ENCODE measurements at places on chromosomes 13 and 19.

GRCh38 chr19:29952646-29953045 is 10.6 kb downstream of the URI1 start:
- no peak for DNase-seq

DNA sequence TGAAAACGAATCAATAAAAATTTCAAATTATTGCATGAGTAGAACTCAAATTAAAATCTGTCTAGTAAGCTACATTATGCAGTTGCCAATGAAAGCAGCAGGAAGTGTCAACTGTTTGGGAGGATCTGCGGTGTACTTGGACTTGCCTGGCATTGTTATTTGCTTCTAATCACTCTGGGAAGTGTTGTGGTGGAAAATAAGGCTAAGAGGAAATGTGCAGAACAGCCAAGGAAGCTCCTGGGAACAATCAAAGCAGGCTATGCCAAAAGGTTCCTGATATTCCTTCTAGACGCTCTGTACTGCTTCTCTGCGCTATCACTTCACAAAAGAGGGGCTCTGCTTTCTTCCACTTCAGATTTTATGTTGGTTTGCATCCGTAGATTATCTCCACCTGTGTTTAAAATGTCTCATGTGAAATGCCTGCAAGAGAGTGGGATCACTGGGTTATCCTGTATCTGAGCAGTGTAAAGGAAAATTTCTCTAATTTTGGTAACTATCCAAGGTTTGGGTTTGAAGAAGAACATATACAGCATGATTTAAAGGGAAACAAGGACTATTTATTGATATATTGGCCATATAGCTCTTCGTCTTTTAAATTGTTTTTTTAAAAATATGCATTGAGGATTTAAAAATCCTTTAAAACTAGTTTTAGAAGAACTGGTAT is 182.7 kb upstream of the CSNK1A1L start:
- no peak for DNase-seq

DNA sequence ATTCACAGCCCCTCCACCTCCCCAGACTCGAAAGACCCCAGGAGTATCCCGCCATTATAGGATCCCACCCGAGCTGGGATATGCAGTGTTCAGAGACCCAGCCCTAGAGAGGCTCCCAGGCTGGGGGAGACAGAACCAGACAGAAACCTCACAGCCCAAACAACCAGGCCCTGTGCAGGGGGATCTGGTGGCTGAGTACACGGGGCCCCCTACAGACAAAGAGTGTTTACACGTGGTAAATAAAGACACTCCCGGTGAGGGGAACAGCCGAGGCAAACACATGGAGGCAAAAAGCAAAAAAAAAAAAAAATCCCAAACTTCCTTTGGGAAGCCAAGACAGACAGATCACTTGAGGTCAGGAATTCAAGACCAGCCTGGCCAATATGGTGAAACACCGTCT is 25.1 kb downstream of the TINCR start:
- DNase-seq: no peak

DNA sequence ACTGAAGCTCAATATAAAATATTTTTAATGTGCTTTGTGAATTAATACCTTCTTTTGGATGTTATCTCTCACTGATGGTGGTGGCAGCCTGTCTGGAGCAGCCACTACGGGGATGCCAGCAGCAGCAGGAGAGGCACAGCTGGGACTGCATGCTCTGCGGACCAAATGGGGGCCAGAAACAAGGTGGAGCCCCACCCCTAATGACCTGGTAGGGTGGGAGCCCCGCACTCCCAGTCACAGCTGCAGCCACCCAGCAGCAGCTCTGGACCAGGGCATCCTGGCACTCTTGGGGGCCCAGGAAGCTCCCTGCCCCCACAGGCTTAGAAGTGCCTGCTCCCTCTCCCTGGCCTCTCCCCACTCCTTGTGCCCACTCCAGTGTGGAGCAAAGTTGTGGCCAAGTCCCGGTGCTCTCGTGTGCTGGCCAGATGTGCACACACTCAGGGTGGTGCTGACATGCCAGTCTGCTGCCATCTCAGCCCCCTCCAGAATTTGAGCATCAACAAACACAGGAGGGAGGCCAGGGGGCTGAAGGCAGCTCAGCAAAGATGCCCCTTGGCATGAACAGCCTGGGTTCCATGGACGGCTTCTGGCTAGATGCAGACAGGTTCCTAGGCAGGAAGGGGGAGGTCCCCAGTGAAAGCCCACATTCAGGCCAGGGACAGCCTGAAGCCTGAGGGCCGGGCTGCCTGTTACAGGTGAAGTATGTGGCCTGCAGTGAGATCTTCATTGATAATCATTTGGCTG is 696.7 kb upstream of the SLITRK5 start:
- no peak for DNase-seq

DNA sequence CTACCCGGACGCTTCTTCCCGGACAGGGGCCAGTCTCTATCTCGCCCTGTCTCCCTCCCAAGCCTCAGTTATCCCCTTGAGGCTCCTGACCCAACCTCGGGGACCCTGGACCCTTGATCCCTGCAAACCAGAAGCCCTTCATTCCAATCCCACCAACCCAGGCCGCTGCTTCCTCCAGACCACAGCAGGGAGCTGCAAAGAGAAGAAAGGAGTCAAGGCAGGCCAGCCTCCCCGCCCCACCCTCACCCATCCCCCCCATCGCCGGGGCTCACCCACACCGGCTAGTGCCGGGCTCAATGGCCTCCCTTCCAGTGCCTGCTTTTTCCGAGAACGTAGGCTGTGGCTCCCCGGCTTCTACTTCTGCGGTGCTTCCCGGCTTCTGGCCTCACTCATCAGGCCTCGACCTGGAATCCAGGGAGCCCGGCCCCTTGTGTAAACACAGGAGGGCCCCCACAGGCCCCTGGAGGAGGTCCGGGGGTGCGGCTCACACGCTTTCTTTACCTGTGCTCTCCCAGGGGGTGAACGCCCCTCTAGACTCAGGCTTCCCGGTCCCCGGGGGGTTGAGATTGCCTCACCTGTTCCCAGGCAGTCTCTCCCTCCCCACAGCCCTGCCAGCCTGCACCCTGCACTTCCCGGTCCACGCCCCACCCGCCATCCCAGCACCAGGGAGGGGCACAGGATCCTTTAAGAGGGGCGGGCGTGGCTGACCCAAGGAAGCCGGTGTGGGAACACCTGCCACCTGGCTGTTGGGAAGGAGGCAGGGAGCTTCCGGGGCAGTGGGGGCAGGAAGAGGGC is at the start of gene FAM83E:
Gene FAM83E (minus strand): TSS at position 641 of the 795 bp plus-strand sequence. CDS start 1,704 bp downstream, outside the sequence.
- DNase-seq: no peak

DNA sequence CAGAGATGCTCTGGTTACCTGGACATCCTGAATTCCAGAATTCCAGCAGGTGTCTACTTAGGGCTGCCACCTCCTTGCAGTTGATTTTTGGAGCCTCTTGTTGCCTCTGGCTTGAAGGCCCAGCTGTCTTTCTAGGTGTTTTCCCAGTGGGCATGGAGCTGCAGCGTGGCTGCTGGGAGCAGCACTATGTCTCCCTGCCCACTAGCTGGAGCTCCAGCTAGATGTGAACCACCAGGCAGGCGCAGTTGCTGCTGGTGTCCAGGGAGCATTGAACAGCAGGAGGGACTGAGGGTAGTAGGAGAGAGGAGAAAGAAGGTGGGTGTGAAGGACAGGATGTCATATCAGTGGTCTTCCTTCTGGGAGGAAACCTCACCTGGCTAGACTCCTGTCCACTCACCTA is 9.9 kb upstream of the SELENOW start:
- DNase-seq: no peak

DNA sequence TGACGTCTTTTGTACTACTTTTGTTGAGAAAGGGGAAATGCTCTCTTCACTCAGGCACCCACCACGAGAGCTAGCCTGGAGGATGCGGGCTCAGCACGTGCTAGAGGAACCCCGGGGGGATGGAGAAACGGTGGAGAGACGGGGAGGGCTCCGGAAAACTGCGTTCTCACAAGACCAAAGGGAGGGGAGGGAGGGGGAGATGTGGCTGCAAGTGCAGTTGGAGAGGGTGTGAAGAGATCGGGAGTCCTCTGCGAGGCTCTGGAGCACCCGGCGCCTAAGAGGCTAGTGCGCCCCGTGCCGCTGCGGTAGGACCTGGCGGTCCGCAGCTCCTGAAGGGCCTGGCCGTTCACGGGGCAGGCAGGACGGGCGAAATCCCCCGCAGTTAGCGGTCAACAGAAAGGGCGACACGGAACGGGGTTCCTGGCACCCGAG is 43.4 kb upstream of the XPO4 start:
- DNase-seq: no peak

DNA sequence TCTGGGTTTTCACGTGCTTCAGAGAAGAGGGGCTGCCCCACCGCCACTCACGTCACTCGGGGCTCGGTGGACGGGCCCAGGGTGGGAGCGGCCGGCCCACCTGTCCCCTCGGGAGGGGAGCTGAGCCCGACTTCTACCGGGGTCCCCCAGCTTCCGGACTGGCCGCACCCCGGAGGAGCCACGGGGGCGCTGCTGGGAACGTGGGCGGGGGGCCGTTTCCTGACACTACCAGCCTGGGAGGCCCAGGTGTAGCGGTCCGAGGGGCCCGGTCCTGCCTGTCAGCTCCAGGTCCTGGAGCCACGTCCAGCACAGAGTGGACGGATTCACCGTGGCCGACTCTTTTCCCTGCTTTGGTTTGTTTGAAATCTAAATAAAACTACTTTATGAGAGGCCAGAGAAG is 2.2 kb upstream of the GZMM start:
- DNase-seq: no peak

DNA sequence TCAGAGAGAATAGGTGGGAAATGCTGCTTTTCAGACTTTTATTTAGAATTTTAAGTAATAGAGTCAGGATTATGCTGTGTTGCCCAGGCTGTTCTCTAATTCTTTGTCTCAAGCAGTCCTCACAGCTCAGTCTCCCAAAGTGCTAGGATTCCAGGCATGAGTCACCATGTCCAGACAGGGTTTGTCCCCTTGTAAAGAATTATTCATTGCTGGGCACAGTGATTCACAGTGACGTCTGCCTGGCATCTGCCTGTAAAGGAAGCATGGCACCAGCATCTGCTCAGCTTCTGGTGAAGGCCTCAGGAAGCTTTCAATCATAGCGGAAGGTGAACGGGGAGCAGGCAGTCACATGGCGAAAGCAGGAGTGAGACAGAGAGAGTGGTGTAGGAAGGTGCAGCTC is 17.7 kb downstream of the ZNF763 start:
- no peak for DNase-seq

GRCh38 chr13:35720690-35721554 is 244.4 kb upstream of the MAB21L1 start:
- peak; percentile 21 for DNase-seq

DNA sequence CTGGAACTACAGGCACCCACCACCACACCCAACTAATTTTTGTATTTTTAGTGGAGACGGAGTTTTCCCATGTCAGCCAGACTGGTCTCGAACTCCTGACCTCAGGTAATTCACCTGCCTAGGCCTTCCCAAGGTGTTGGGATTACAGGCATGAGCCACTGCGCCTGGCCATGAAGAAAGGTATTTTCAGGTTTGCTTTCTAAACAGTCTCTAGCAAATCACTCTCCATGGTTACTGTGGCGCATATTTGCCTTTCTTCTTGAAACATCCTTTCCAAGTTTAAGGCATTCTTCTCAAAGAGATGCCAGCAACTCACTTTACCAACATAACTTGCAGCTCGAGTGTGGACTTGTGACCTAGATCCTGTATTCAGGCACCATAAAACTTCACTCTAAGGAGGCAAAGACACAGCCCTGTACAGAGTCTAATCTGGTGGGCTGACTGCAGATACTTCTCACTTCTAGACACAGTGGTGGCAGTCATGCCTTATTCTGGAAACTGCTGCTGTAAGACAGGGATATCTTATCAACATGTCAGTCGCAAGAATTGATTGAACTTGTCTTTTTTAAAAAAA is 461.4 kb upstream of the TSHZ3 start:
- DNase-seq: no peak

DNA sequence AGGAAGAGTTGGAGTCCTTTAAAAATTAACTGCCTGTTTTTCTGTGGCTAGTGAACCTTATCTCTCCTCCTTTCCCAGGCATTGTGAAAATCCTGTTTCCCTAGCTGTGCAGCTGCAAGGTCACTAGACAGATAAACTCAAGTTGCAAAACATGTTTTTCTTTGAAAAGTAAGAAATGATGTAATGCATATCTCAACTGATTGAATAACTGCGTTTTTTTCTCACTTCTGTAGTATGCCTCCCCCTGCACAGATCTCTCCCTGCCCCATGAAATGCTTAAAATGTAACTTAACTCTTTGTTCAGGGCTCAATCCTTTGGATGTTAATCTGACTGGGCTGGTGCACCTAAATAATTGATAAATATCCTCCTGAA is 27.7 kb upstream of the CYSLTR2 start:
- no peak for DNase-seq

DNA sequence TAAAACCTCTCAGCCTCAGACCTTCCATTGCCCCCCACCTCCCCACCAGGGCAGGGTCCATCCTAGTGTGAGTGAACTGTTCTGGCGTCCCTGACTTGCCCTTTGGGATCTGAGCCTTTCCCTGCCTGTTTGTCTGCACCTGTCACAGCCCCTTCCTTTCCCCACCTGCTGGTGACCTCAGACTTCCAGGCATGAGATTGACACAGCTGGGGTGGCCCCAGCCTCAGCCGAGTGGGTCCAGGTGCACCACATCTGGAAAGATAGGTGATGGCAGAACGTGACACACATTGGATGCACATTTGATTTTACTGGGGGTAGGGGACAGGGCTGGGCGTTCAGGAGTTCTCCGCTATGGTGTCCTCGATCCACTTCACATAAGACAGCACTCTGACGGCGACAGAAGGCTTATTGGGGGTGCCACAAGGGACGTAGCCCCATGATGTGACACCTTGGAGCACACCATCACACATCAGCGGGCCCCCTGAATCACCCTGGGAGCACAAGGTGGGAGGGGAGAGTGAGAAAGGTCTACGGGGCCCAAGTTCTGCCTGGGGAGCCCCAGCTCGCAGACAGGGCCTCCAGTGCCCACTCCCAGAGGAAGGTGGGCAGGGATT is 4.6 kb downstream of the KLK1 start:
- no peak for DNase-seq

DNA sequence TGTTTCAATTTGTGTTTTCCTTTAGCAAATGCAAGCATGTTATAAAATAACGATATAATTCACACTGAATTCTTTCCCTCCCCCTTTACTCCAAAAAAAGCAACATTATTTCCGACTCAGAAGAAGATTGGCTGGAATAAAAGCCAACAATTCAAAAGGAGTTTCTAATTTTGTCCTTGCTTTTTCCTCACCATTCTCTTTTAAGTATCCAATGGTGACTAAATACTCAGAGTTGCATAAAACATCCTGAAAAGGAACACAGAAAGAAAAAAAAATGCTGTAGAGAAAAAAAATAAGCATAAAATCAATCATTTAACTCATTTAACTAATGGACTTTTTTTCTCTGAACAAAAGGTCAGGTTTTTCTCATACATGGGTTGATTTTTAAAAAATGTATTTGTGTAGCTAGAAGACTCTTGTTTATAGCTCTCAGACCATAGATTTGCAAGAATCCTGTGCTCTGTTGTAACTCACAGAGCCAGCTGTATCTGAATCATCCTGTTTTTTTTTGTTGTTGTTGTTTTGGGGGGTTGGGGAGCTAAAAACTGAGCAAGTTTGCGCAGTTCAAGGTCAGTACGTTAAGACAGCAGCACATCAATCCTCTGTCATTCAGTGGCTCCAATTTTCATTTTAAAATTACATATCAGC is 108.1 kb downstream of the PCDH17 start:
- DNase-seq: no peak

GRCh38 chr13:79869326-79869725 is 388.4 kb downstream of the NDFIP2 start:
- no peak for DNase-seq

GRCh38 chr19:531753-532560 is at the start of gene CDC34:
Gene CDC34 (plus strand): TSS chr19:531760. CDS start chr19:531932, 172 bp downstream.
- DNase-seq: peak; percentile 10

Measured in NCI-H526 treated with DMSO at 0.1 percent for 48 hours (cell line).